Smooth muscle cell of the umbilical artery (primary cell): ENCODE measurements at places on chromosomes 4 and X. TPM values are rescaled to one million over a fixed set of nuclear protein-coding genes. Genes with fewer than 3 reads are reported as not detected.

Gene EDA2R
- 3.3 and 9.5 TPM in 2 replicates for total RNA-seq

Gene CXorf49
- not detected in 2 replicates for total RNA-seq

Gene XPNPEP2
- not detected in 2 replicates for total RNA-seq

Gene NAP1L2
- total RNA-seq, result 0.59 and 0.78 TPM in 2 replicates

Gene MAGEC3
- not detected in 2 replicates for total RNA-seq

Gene SETD7
- total RNA-seq, result 78.4 and 90.5 TPM in 2 replicates

Gene TIMM8A
- total RNA-seq, result 4.2 and 6.9 TPM in 2 replicates

Gene FRG2
- not detected in 2 replicates for total RNA-seq

Gene TIMP1
- 1,164 and 1,671 TPM in 2 replicates for total RNA-seq

Gene TMSB15B
- 1.2 and 4.8 TPM in 2 replicates for total RNA-seq

Gene MAP3K15
- total RNA-seq, result under 0.01 and 0.14 TPM in 2 replicates

Gene FAT4
- 13.4 and 18.5 TPM in 2 replicates for total RNA-seq

Gene GASK1B
- 103 and 160 TPM in 2 replicates for total RNA-seq

Gene FGF5
- total RNA-seq, result 3.9 and 33.6 TPM in 2 replicates

Gene RAI2
- not detected in 2 replicates for total RNA-seq

Gene CFAP47
- total RNA-seq, result under 0.01 TPM in 1 of 2 replicates, not detected in the other

Gene RTL9
- total RNA-seq, result under 0.01 and 0.37 TPM in 2 replicates

Gene PLP1
- not detected in 2 replicates for total RNA-seq
